ENCODE measurements at places on chromosomes 12 and 14.

GRCh38 chr12:97182769-97183168 is 275.7 kb downstream of the NEDD1 start:
- no peak for DNase-seq

DNA sequence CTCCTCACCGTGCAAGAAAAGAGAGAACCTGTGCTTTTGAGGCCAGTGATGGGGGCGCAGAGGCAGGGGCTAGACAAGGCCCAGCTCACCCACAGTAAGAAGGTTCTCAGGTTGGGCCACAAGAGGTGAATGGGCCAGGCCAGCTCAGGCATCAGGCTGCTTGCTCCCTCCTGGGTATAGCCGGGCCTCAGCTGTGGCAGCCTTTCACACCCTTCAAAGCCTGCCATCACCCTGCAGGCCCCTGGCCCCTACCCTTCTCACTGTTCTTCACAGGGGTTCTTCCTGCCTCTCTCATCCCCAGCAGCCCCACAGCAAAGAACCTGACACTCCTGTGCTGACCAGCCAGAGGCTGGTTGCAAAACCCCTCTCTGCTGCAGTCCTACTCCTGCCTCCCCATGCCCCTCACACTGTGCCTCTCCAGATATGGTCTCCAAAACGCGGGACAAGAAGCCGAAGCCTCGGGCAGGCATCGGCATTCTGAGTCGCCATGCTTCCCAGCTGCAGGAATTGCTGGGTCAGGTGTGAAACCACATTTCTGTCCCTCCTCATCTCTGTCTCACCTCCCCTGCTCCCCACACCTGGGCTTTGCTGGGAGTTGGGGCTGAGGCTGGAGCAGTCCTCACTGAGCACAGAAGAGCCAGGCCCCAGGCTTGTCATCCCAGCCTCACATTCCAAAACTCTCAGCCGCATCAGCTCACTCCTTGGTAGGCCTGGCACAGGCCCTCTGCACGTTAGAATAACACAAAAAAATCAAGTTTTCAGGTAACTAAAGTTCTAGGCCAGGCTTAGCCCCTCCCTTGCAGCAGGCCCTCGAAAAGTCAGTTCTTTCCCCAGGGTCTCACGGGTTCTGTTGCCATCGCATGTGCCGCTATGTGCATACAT is 6.9 kb upstream of the FAIM2 start:
- no peak for DNase-seq

GRCh38 chr12:108766294-108766693 is 35.0 kb upstream of the CORO1C start:
- no peak for DNase-seq

- no peak for DNase-seq
Observed at GRCh38 chr12:38662829-38663228, 242.6 kb downstream of the CPNE8 start.

- DNase-seq, result no peak
Observed at GRCh38 chr12:109695416-109695815, 18.2 kb upstream of the FAM222A start.

DNA sequence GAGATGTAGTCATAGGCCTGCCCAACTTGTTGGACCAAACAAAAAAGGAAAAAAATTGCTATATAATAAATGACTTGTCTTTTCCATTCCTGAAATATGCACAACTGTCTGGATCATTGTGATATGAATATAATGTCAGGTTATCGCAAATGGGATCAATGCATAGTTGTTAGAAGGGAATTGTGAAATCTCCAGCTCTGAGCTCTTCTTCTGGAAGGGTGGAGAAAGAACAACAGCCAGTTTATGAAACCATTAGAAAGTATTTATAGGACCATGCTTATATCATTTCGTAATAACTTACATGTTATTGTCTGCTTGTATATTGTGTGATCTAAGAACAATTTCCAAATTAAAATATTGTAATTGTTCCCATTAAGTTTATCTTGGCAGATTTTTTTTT is 35.7 kb upstream of the HIF1A start:
- no peak for DNase-seq

GRCh38 chr14:104385531-104386101 is 193.9 kb upstream of the C14orf180 start:
- no peak for DNase-seq

GRCh38 chr14:60862283-60862682 is 118.6 kb downstream of the TRMT5 start:
- DNase-seq, result peak; percentile 41

DNA sequence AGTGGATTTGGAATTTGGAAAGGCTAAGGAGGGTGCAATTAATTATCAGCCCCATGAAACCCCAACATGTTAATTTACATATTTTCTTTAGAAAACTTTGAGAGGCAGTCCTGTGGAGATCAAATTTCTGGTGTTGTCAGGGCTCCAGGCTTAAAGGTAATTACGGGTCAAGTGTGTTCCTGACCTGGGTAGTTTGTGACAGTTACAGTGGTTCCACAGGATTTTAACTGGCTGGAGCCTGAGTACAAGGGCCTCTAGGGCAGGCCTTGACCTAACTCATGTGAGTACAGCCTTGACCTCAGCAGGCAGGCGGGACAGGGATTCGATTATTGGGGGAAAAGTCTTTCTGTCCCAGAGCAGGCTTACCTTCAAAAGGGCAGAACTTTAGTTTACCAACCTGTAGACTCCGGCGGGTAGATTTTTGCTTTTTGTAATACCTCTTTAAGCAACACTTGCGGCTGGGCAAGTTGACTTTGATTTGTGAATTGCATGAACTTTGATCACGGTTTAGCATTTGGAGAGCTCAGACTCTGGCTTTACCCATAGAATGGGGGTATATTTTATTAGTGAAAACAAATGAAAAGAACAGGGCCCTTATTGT is 8.4 kb upstream of the PPTC7 start:
- peak; percentile 29 for DNase-seq

DNA sequence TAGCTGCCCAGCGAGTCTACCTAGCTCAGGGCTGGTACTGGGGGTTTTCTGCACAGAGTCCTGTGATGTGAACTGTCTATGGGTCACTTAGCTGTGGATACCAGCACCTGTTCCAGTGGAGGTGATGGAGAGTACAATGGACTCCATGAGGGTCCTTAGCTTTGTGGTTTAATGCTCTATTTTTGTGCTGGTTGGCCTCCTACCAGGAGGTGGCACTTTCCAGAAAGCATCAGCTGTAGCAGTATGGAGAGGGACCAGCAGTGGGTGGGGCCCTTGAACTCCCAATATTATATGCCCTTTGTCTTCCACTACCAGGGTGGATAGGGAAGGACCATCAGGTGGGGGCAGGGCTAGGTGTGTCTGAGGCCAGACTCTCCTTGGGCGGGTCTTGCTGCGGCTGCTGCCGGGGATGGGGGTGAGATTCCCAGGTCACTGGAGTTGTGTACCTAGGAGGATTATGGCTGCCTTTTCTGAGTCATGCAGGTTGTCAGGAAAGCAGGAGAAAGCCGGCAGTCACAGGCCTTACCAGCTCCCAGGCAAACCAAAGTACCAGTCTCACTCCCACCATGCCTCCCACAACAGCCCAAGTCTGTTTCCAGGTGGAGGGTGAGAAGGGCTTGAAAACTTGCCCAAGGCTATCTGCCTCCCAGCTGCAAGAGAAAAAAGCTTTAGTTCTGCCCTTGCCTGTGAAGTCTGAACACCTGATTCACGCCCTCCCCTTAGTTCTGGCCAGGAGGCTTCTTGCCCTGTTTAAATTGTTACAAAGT is 163.0 kb upstream of the NUDT4 start:
- DNase-seq, result no peak

GRCh38 chr14:74545386-74545785 is 51.8 kb downstream of the ISCA2 start:
- no peak for DNase-seq

DNA sequence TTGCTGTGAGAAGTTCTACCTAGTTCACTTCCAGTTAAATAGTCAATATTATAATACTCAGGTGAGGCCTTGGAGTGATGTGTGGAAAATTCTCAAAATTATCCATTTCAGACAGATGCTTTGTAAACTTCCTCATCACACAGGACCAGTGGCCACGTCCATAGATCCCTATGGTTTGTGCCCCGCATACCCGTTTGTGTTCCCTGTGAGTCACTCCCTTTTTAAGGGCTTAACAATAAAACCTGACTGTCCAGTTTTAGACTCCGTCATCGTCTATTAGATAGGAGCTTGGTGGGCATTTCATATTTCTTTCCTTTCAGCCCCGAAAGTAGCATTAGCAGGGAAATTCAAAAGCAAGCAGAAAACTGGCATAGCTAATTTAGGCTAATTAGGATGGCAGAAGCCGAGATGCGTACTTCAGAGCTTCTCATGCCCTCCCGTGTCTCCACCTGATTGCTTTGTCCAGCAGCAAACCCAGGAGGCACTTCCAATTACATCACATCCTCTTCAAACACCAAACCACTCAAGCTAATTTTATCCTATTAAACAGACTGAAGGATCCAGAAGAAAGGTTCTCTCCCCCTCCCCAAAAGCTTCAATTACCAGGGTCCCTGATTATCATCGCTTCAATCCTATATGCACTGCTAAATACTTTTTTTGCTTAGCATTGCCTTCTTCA is 186.6 kb upstream of the OTX2 start:
- DNase-seq, result peak; percentile 32

- no peak for DNase-seq
Observed at GRCh38 chr14:51335961-51336723, 96.1 kb downstream of the TMX1 start.

DNA sequence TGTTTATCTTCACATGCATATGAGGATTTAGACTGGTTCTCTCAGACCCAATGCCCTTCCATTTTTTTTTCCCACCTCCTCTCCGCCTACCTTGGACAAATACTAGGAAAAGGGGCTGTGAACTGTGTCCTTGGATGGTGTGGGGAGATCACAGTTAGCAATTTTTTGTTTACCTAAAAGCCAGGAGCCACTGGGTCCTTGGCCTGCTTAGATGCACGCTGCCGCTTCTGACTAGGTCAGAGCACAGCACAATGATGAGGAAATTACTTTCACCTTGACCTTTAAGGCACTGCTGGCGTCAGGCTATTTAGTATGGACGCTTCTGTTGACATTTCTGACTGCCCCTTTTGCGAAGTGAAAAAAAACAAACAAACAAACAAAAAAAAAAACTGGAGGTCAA is 1.9 kb downstream of the CCDC38 start:
- DNase-seq, result no peak

GRCh38 chr12:111304642-111305071 is 64.2 kb downstream of the PHETA1 start:
- DNase-seq, result no peak

GRCh38 chr14:23401291-23401690 is 6.8 kb downstream of the MYH6 start:
- no peak for DNase-seq

GRCh38 chr14:105481886-105482457 is 4.7 kb upstream of the CRIP1 start:
- peak; percentile 96 for DNase-seq

DNA sequence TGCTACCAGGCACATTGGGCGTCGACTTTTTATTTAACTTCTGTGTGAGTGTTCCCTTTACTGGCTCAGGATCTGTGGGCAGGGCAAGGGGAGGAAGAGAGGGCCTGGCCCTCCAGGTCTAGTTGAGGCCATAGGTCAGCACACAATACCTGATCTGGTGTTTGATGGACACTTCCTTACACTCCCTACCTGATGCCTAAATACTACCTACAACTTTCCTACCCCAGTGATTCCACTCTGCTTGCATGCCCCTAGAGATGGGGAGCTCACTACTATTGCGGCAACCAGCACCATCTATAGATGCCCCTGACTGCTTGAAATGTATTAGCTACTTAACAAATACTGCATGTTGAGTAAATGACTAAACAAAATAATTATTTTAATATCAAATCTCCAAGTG is 20.8 kb upstream of the BEGAIN start:
- DNase-seq, result no peak

DNA sequence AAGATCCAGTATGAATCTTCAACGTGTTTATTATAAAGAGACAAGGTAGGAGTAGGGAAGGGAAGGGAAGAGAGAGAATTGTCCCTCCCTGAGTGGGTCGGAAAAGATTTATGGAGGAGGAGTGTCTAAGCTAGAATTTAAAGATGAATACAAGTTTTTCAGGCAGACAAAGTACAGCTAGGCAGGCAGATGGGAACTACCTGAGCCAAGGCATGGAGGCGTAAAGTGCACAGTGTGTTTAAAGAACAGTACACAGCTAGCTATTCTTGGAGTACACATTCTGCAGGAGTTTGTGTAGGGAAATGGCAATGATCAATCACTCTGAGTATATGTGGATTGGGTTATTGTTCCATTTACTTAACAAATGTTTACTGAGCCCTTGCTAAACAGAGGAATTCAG is 20.1 kb downstream of the PLEKHG7 start:
- DNase-seq, result no peak

GRCh38 chr12:51926718-51927117 is 19.4 kb downstream of the ACVRL1 start:
- no peak for DNase-seq

GRCh38 chr14:36659010-36659821 is 2.4 kb upstream of the PAX9 start:
- no peak for DNase-seq

- no peak for DNase-seq
Observed at GRCh38 chr12:40145896-40146295, 40.0 kb upstream of the SLC2A13 start.

DNA sequence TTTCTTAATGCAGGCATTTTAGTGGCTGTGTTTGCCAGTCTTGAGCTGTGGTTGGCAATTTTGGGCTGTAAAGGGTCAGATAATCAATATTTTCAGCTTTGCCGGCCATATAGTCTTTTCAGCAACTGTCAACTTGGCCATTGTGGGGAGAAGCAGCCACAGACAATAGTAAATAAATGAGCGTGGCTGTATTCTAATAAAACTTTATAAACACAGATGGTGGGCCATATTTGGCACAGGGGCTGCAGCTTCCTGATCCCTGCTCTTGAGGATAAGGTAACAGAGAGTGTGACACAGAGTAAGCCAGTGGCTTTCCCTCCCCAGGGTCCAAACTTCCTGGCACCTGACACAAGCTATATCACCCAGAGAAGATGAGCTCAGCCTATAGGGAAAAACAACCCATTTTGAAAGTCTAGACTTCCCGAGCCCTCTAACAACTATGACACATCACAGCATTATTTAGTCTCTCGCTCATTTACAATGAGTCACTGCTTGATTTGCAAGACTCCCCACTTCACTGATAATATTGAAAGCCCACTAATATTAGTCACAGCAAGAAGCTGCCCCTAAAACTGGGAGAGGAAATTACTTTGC is 163.1 kb upstream of the TMPO start:
- DNase-seq, result no peak

- no peak for DNase-seq
Observed at GRCh38 chr14:94929354-94929753, 159.4 kb upstream of the GSC start.

- DNase-seq, result no peak
Observed at GRCh38 chr14:99853206-99853605, 60.0 kb downstream of the EML1 start.

All from NCI-H1105 (cell line).